HuH-7 (cell line): ENCODE measurements at places on chromosomes 5 and 9.
A peak's percentile ranks its signal among the peaks of the same experiment; 100 is the strongest.

DNA sequence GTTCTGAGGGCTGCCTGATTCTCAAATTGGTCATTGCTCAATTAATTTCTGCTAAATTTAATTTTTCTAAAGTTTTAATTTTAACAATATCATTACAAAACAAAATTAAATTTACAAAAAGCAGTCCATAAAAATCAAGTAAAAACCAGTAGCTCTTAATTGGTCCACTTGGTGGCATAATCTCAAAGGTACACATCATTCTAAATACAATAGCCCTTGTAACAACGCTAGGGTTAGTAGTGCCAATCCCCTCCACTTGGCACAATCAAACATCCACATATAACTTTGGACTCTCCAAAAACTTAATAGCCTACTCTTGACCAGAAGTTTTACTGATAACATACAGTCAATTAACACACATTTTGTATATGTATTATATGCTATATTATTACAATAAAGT lies 1.9 kb upstream of the NDUFB6 start:
- DNase-seq = no peak

- DNase-seq = no peak
Measured at GRCh38 chr5:50888751-50889150, 222.3 kb downstream of the PARP8 start.

GRCh38 chr5:173451031-173451430 lies 122.8 kb upstream of the STC2 start:
- DNase-seq = peak; percentile 47

GRCh38 chr9:137428841-137429545 lies 5.8 kb downstream of the NOXA1 start:
- DNase-seq = no peak

DNA sequence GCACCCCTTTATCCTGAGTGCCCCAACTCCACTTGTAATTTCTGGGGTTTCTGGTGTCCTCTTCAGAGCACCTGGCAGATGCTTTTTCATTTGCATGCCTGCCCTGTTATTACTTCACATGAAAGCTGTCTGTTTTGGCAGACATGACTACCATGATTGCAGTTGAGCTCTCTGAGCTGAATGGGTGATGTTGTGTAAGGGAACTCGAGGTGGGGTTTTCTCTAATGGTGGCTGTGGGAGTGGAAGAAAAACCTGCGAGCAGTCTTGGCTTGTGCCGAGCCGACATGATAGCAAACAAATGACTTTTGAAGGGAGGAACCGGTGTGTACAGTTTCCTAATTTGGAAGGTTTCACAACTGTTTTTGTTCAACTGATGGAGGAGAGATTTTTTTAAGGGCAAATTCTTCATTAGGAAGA lies 196.2 kb downstream of the AOPEP start:
- no peak for DNase-seq
